NCI-H187 (cell line): ENCODE measurements at places on chromosomes 7 and 10.

GRCh38 chr7:50088463-50089129, 4.5 kb downstream of the ZPBP start:
- no peak for DNase-seq

GRCh38 chr7:70700941-70701425, 431.0 kb upstream of the GALNT17 start:
- no peak for DNase-seq

- DNase-seq: no peak
These were observed 52.2 kb upstream of the MKI67 start for GRCh38 chr10:128178302-128178958.

DNA sequence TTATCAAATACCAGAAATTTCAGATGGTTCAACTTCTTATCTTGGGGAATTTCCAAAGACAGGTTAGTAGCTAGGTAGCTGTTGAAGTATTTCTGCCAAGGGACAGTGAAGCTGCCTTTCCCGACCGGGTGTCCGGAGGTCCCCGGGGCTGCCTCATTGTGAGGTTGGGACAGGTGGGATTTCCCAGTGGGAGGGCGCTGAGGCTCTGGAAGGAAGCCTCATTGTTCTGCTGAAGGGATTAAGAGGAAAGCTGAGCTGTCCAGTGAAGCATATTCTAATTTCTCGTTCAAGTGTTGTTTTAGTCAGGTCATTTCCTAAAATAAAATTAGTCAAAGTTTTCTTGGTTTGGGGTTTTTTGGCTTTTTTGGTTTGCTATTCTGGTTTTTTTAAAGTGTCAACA, 244.2 kb downstream of the MGMT start:
- DNase-seq: no peak

DNA sequence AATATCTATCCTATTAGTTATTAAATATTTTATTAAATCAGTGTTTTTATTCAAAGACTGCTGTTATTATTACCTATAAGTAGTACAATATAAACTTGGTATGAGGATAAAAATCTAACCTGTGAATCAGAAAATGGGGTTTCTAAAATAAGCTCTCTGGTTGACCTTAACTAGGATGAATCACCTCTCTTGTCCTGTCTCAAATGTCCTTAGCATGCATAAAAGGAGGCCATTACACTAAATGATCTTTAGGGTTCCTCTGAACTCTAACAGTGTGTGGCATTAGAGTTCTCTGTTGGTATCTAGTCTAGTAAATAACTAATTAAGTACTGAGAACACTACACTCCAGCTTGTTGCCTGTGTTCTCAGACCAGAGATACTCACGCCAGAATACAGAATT, 143.1 kb upstream of the LRRTM3 start:
- DNase-seq: no peak

DNA sequence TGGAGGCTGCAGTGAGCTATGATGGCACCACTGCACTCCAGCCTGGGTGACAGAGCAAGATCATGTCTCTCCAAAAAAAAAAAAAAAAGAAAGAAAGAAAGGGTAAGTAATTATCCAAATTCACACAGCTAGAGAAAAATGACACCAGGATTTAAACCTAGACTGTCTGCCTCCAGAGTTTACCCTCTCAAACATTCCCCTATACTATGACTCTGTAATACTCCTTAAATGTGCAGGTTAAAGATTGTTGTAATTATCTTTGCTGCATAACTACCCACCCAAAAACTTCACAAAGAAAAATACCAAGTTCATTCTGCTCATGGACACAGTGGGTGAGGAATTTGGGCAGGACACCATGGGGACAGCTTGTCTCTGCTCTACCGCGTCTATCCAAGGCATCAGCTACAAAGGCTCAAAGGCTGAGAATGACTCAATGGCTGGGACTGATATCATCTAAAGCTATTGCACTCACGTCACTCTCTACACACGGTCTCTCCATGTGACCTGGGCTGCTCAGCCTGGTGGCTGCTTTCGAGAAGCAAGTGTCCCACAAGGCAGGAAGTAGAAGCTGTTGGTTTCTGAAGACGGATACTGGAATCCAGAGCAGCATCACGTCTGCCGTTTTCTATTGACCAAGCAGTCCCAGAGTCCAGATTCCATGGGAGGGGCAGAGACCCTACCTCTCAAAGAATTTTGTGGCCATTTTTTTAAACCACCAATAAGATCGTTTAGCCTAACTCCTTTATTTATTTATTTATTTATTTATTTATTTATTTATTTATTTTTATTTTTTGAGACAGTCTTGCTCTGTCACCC, 185.7 kb upstream of the AUTS2 start:
- no peak for DNase-seq

DNA sequence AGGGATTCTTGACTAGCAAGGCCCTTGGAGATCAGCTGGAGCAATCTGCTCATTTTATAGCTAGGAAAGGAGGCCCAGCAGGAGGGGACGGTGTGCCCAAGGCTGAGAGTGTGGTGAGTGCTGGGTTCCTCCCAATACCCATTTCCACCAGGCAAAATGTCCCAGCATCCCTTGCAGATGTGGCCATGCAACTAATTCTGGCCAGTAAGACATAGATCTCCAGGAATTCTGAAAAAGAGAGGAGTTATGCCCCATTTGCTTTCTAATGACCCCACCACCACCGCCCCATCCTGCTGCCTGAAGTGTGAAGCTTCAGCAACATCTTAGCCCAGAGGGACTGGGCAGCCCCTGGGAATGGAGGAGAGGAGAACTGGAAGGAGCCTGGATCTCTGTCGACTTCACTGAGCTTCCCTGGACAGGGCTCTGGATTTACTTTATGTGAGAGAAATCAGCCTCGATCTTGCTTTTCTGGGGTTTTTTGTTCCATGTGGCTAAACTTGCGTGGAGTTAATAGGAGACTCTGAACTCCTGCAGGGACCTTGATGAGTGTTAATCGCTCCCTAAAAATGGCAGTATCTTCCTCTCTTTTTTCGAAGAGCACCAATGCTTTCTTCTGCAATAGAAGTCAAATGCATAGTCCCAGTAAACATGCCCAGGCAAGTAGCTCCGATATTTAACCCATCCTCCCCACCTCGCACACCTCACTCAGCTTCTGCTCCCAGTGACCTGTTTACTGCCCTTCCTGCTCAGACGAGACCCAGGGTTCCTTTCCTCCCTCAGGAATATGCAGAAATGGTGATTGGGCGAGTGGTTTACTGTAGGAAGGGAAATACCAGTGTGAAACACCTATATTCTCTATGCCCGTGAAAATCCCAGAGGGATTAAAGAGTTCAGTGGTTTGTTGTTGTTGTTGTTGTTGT, 127.5 kb upstream of the GPR26 start:
- no peak for DNase-seq

- DNase-seq: no peak
These were observed 2.4 kb upstream of the ARID5B start for GRCh38 chr10:61899069-61899531.

DNA sequence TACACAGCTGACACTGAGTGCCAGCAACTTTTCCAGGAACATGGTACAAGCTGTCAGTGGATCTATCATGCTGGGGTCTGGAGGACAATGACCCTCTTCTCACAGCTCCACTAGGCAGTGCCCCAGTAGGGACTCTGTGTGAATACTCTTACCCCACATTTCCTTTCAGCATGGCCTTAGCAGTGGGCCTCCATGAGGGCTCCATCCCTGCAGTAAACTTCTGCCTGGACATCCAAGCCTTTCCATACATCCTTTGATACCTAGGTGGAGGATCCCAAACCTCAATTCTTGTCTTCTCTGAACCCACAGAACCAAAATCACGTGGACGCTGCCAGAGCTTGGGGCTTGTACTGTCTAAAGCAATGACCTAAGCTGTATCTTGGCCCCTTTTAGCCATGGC, 116.8 kb downstream of the IQUB start:
- DNase-seq: no peak

GRCh38 chr7:55191926-55192692, 173.0 kb upstream of the LANCL2 start:
- DNase-seq: no peak

GRCh38 chr7:105006367-105007136, 7.5 kb upstream of the KMT2E start:
- DNase-seq: no peak

GRCh38 chr10:74029943-74030342, 32.0 kb downstream of the VCL start:
- DNase-seq: no peak

DNA sequence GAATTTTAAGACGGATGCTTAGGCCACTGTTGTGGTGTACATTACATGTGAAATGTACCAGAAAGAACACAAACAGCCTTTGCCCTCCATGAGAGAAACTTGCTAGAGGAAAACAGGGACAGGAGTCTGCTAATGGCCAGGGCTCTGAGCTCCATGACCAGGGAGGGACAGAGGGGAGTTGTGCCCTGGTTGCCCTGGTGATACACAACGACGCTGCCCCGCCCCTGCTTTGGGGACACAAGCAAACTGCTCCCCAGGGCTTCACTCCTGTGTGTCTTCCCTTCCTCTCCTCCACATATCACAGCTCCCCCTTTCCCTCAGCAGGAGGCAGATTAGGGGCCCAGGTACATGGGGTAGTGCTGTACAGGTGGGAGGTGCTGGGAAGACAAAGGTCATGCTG, 36.2 kb downstream of the AMPH start:
- DNase-seq: no peak

DNA sequence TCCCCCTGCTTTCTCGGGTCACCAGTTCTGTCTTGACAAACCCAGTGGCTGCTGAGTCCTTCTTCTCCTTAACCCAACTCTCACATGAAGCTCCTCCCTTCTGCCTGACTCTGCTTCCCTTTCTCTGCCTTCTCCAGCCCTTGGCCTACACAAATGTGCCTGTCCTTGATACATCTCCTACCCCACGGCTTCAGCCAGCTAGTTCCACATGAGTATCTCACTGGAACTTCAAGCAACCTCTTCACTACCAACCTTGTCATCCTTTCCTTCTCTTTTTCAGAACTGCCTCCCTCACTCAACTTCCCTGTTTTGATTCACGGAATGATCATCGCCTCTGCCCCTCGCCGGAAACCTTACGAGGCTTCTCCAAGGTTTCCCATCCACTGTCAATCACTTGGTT, 55.9 kb downstream of the PDIA4 start:
- DNase-seq: no peak

GRCh38 chr7:47145186-47145725, 436.7 kb downstream of the TNS3 start:
- no peak for DNase-seq

DNA sequence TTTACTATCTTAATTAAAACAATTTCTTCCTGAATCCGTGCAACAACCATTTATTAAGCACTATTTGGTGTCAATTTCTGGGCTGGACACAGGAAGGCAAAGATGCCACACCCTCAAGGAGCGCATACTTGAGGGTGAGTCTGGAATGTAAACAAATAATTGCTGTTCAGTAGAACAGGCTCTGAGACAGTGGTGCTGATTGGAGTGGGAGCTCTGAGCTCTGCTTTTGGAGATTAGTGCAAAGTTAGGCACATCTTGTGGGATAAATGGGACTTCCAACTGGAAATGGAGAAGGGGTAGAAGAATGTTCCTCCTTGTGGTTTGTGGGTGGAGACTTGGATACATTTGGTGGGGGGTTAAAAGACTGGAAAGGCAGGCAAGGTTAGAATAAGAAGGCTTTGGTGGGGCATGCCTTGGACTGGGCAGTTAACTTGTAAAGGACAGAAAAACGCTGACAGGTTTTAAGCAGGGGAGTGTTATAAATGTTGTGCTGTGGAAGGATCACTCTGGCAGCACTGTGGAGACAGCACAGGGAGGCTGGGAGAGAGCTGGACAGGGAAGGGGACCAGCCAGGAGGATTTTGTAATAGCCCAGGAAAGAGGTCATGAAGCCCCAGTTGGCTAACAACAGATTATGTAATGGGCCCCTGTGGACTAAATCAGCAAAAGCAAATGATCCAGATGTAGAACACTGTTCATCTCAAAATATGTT, 80.7 kb downstream of the ZNF365 start:
- DNase-seq: no peak

GRCh38 chr7:85019176-85019575, 167.7 kb downstream of the SEMA3D start:
- no peak for DNase-seq

GRCh38 chr10:20195076-20195475, 378.8 kb downstream of the PLXDC2 start:
- no peak for DNase-seq

DNA sequence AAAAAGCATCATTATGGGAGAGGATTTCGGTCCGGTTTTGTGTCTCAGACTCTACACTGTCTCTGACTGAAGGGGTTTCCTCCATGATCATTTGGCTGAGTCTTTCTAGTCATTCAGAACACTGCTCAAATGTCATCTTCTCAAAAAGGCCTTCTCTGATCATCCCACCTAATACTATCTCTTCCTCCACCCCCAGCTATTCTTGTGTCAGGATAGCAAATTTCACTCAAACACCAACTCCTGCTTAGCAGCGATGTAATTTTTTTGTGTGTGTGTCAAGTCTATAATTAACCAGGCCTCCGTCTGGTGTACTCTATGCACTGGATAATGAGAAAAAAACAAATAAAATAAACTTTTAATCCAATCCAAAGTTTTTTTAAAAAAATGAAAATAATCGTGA, 200.4 kb downstream of the KCND2 start:
- DNase-seq: no peak

GRCh38 chr7:33792041-33792440, 113.3 kb upstream of the BMPER start:
- DNase-seq: no peak

GRCh38 chr7:87517136-87517815, 41.8 kb upstream of the ABCB4 start:
- no peak for DNase-seq

DNA sequence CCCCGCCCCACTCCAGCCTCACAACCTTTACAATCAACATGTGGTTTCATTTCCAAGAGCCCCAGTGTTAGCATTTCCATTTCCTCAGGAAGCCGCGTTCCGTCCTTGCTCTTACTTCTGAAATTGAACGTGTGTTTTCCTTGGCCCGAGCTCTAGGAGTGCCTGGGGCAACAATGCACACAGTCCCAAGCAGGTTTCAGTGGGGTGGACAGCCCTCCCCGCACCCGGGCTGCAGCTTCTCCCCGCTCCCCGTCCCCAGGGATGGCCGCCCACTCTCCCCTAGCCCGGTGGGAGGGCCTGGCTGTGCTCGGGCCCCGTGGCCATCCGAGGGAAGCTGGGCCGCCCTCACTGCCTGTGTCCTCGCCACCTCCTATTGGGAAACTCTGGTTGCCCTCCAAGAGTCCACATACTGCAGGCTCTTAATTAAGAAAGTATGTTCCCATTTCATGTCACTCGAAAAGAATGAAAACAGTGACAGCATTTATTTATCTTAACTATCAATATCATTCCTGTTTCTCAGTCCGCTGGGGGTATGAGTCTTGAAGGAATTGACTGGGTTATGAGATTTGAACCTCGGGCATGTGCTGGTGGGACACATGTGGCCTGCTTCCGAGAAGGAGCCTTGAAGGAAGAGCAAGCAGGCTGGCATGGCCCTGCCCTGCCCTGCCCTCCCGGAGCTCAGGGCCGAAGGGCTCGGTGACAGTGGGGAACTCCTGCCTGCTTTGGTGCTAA, 163.8 kb downstream of the GRK5 start:
- no peak for DNase-seq

- DNase-seq: peak; percentile 97
These were observed 4.4 kb upstream of the ABHD11 start for GRCh38 chr7:73742753-73743641.

DNA sequence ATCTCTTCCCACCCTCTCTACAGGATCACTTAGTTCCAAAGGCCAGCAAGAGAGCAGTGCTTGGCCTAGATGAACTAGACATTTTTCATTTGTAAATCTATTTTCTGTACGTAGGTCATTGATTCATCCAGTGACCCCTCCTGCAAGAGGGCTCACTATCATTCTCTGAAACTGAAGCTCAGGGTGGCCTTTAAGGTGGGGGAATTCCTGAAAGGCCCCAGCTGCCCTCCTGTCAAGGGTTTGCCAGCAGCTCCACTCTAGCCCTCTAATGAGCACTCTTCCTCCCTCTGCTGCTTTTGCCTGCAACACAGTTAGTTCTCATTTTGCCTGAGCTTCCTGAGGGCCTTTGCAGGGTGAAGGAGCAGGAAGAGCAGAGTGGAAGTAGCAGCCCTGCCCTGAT, 41.2 kb downstream of the LRRC18 start:
- DNase-seq: no peak
